ENCODE measurements at places on chromosomes 7 and 10.

DNA sequence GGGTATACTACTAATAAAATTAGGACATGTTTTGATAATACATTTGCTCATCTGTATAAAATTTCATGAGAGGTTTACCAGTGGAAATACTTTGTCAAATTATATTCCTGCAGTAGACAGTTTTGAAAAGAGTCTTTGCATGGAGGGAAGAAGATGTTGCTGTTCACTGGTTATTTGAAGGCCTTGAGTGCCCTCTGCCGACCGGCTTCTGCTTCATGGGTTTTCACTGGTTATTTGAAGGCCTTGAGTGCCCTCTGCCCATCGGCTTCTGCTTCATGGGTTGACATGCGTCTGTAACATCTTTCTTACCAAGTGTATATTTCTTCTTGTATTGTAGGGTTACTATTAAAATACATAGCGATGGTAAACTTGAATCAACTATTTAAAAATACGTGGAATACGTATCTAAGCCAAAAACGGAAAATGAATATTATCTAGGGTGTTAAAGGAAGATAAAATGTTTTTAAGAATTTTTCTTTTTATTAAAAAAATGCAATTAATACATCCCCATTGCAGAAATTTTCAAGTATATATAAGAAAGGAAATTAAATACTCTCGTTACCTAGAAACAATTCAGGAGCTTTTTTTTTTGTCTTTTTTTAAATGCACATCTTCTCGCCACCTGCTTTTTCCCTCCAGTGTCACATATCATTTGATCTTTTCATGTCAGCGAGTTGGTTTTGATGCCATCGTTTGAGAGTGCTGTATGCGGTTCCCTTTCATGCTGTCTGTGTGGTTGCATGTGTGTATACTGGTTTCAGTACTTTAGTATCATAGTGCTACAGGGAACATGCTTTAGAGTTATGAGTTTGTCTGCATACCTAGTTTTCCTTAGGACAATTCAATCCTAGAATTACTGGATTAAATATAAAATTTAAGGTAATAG lies 73.4 kb downstream of the SHH start:
- peak; percentile 40 for DNase-seq

GRCh38 chr10:79491143-79491835 lies 21.0 kb upstream of the EIF5AL1 start:
- no peak for DNase-seq

DNA sequence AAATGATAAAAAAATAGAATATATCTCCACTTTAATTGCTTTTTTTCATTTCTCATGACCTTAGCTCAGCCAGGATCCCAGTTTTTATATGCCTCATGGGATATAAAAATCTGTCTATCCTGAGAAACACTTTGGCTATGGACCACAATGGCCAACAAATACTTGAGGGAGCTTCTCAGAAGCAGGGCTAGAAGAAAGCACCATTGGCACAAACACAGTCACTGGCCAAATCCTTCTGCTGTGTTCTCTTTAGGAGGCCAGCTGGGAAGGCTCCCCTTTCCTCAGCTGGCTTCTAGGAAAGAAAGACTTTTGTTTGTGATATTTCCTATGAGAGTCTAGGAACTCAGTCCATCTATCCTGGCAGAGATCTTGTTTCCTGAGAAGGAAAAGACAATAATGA lies 856.2 kb upstream of the GHITM start:
- DNase-seq, result no peak

DNA sequence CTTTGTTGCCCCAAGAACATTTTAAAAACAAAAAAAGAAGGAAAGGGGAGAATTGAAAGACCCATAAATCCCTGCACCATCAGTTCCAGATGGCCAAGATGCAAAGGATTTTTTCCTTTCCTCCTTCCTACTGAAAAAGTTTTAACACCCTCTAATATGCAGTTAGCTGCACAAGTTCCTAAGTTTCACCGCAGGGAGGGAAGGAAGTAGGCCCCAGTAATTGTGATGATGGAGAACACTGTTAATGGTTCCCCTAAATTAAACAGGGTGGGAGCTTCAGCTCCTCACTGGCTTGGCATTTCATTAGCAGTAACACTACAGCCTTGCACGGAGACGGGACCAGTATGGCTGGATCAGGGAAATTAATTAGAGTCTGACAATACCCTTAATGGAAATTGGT lies 63.7 kb upstream of the PPIF start:
- DNase-seq, result no peak

DNA sequence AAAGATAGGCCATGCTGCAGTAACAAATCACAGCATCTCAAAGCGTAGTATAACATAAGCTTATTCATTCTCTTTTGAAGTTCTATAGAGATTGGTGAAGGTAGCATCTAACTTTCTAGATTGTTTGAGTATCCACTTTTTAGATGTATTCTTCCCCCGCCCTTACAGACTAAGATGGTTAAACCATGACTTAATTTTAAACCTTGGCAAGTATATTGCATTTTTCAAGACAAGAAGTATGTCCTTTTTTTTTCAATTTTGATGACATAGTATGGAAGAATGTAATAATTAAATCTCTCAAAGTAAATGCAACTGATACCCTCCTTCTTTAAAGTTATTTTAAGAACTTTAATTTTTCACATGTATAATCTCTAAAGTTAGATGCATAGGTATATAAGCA lies 190.0 kb downstream of the KCND2 start:
- no peak for DNase-seq

DNA sequence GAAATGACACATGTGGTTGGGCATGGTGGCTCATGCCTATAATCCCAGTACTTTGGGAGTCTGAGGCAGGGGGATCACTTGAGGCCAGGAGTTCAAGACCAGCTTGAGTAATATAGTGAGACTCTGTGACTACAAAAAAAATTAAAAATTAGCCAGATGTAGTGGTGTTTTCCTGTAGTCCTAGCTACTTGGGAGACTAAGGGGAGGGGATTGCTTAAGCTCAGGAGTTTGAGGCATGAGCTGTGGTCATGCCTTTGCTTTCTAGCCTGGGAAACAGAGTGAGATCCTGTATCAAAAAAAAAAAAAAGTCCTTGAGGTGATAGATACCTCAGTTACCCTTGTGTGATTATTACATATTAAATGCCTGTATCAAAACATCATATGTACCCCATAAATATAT lies 116.7 kb downstream of the SLC25A40 start:
- DNase-seq, result no peak

DNA sequence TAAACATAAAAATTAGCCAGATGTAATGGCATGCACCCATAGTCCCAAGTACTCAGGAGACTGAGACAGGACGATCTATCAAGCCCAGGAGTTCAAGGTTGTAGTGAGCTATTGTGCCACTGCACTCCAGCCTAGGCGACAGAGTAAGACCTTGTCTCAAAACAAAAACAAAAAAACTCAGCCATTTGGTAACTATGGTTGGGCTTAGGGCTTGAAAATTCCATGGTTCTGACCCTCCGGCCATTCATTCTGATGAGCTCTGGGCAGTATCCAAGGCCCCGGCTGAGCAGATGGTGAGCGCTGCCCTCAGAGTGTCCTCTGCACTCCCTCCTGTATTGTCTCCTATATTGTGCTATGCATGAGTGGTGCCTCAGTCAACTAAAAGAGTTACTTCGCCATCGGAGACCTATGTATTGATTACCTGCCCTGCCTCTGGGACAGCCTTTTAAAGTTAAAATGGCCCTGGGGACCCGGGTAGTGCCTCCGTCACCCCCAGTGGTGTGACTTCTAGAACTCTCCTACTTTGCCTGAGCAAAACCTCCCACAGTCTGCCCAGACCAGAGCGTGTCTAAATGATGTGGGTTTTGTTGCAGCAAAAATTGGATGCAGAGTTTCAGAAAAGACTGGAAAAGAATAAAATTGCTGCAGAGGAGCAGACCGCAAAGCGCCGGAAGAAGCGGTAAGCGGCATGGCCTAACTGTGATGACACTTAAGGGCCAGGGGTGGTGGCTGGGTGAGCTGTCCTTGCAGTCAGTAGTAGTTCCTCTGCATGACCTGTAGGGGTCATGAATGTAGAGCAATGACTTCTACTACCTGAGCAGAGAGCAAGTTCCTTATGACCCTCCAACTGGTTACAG lies 8.1 kb downstream of the PRKRIP1 start:
- DNase-seq, result peak; percentile 27

- no peak for DNase-seq
These were observed 851.0 kb upstream of the PHF14 start for GRCh38 chr7:10122551-10123100.

DNA sequence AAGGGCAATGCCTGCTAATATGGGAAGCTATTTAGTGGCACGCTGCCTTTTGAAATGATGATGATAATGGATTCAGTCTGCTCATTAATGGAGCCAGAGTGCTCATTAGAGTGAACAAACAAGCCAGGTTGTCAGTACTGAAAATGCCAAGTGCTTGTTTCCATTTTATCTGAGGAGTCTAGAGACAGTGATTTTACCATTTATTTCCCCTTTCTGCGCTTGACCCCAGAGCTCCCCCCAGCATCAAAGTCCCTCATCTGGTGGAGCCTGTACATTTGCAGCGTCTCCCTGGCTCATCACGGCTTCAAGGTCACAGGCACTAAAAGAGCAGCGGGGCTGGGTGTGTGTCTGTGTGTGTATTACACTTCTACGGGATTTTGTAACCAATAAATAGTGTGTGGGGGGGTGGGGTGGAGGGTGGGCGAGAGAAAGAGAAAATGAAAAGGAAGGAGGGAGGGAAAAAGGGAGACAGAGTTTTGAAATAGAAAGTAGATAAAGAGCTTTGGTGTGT lies 553.8 kb downstream of the TFEC start:
- no peak for DNase-seq

DNA sequence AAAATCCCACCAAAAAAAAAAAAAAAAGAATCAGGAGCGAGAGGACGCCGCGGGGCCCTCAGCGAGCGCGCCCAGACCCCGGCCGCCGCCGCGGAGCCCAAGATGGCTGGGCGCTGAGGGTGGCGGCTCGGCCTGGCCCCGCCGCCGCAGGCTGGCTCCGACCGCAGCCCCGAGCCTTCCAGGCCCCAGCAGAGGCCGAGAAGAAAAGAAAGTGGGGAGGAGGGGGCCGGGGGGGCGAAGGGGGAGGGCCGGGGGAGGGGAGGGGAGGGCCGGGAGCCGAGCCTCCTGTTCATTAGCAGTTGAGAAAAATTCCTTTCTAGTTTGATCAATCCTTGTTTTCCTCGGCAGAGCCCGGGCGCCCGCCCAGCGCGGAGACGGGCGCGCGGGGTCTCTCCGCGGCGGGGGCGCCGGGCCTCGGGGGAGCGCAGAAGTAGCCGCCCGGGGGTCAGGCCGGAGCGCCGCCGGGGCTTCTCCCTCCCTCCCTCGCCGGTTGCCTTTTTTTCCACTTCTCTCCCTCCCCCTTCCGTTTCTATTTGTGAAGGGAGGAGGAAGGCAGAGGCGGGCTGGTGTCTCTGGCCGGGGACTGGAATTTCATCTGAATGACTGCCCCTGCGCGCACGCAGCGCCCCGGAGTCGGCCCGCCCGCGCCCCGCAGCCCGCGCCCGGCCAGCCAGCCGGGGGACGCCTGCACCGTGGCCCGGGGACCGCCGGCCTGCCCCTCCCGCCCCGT lies 778 bp upstream of the TRIM8 start:
- no peak for DNase-seq

- no peak for DNase-seq
These were observed 123.8 kb upstream of the STARD3NL start for GRCh38 chr7:38054199-38054598.

- peak; percentile 19 for DNase-seq
These were observed 367.7 kb upstream of the SEMA3D start for GRCh38 chr7:85554236-85555178.

DNA sequence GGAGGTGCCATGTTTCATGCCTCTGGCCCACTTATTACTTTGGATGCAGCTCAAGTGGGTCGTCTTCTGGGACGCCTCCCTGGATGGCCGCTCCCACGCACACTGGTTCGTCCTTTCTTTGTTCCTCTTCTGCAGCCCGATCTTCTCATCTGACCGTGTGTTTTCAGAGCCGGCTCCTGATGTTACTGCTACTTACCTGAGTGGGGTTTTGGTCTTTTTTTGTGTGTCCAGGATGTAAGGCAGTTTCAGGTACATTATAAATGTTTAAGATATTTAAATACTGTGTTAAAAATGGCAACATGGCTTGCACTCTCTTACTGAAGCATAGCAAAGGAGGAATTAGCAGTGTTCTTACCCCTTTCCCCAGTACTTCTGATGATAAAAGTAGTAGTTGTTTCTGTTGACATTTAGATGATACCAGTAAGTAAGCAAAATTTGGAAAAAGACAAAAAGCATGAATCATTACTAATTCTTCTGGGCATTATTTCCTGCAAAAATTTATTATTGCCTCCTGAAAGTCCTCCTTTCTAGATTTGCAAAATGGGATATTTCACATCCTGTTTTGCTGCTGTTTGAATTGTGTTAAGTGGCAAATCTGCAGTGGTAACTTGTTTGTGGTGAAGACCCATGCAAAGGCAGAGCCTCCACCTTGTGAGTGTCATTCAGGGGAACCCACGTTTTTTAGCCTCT lies 59.4 kb downstream of the SHH start:
- no peak for DNase-seq

DNA sequence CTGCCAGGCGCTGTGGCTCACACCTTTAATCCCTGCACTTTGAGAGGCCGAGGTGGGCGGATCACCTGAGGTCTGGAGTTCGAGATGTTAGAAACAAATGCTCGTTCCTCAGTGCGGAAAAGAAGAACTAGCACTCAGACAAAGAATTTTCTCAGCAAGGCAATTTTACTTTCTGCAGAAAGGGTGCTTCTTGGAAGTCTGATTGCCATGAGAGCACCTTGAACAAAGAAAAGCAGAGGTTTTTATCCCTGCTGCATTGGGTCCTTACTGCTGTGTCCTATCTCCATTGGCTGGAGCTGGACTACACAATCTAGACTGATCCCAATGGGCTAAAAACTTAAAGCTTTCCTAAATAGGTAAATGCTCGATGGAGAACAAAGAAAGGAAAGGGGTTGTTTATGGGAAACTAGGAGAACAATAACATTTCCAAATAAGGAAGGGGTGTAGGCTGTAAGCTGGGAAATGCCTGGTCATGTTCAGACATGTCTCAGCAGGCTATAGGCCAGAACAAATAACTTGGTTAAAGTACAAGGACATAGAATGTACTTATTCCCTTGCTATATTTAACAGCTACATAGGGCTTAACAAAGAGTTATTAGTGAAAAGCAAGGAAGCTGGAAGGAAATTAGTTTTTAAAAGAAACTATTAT lies 26.1 kb upstream of the ACTR3B start:
- no peak for DNase-seq

GRCh38 chr10:102801978-102802377 lies 35.2 kb downstream of the CYP17A1 start:
- DNase-seq, result no peak

- no peak for DNase-seq
These were observed 59.3 kb downstream of the C7orf25 start for GRCh38 chr7:42852531-42852930.

GRCh38 chr10:73424478-73424877 lies 8.9 kb downstream of the MSS51 start:
- DNase-seq, result no peak

- no peak for DNase-seq
These were observed 38.7 kb downstream of the CDK6 start for GRCh38 chr7:92797693-92798092.

Measured in CD4-positive, alpha-beta T cell (primary cell).